ENCODE measurements at places on chromosomes 4 and X. TPM values are rescaled to one million over a fixed set of nuclear protein-coding genes. Genes with fewer than 3 reads are reported as not detected.

The NPY1R gene
- not detected for total RNA-seq

The CAPN6 gene
- not detected for total RNA-seq

The PRDM5 gene
- total RNA-seq, result 0.51 TPM

The TMSB15A gene
- not detected for total RNA-seq

The NEIL3 gene
- 18.7 TPM for total RNA-seq

The MRFAP1L1 gene
- 36.7 TPM for total RNA-seq

The APELA gene
- not detected for total RNA-seq

The EDA gene
- 0.49 TPM for total RNA-seq

The FNIP2 gene
- total RNA-seq, result 11.7 TPM

The GAGE12H gene
- total RNA-seq, result not detected

The HSFX2 gene
- not detected for total RNA-seq

The PROM1 gene
- total RNA-seq, result 0.22 TPM

The TMEM150C gene
- not detected for total RNA-seq
